Cortex of kidney (tissue), 1 donor: ENCODE measurements at places on chromosomes 2 and 18.

- no peak for DNase-seq
Observed at GRCh38 chr18:65788373-65788772, 37.6 kb downstream of the CDH7 start.

DNA sequence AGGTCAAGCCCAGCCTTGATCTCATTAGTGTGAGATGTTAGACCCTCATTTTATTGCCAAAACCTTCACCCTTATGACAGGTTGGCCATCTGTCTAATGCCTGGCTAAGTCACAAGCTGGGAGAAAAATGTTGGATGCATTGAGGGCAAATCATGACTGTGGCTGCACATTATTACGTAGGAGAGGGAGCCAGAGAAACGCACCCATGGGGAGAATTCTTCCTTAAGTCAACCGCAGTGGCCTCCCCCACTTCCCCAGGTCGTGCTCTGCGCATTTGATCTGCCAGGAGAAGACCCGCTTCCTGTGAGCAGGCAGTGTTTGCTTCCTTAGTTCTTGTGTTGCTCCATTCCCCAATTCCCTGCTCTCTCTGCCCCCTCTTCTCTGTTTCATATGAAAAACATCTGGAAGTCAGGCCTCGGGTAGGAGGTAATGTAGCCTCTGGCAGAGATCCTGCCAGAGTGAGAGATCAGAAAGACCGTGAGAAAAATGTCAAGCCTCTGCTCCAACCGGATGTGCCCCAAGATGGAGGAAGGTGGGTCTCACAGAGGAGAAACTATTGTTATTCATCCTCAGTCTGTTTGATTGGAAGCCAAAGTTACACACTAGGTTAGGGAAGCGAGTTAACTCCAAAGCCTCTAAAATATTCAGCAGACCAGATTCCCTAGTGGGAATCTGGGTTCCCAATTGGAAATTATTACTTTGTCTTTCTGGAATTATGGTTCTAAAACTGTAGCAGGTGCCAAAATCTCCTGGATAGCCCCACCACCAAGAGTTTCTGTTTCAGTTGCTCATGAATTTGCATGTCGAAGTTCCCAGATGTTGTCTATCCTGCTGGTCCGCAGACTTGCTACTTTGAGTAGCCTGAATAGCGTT lies 144.3 kb upstream of the PELI1 start:
- no peak for DNase-seq

DNA sequence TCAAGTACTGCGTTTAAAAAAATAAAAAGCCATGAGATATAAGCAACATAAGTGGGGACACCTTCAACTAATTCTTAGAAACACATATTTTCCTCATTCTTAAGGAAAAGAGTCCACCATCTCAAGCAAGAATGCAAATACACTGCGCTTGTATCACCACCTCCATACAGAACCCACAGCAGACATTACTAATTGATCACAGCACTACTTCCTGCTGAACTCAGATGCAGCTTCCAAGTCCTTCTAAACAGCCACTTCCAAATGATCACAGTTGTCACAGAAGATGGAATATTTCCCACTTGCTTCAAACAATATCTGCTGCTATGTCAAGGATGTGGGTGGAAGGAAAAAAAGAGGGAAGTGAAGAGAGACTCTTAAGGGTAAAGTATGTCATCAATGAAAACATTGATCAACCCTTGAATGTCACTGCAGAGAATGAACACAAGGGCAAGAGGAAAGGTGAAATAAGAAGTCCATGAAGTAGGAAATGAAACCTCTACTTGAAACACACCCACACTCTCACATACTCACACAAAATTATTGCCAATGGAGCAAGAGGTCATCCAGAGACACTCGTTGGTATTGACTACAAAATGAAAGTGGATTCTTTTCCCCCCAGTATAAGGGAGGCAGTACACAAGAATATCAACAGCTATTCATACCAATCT lies 22.1 kb downstream of the TGFA start:
- DNase-seq: no peak

- DNase-seq: no peak
Observed at GRCh38 chr18:51824746-51825145, 515.3 kb upstream of the DCC start.

DNA sequence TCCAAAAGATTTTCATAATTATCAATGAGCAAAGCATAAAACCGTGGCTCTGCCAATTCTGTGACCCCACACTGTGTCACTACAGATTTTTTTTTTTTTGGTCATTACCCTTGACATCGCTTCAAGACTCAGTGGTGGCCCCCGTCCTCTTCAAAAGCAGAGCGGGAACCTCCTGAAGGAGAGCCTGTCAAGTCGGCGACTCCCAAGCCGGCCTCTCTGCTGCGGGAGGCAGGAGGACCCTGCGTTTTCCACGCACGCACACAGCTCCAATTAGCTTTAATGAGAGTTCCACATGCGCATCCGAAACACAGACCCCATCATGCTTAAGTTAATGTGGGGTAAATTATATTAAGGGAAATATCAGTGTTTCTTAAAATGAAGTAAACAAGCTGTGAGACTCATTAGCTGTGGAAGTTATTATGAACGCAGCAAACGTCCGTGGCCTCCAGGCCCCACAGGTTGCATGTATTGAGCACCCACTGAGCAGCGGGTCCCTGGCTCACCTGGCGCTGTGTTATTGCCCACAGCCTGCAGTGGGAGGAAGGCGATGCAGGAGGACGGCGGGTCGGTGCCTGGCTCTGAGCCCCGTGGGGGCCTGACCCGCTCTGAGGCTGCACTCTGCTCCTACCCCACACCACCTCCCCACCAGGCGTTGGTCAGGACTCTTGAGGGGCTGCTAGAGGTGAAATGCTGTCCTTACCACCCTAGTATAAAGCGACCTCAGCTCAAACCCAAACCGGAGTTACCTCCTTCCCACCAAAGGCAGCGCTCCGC lies 181.0 kb upstream of the SALL3 start:
- no peak for DNase-seq

DNA sequence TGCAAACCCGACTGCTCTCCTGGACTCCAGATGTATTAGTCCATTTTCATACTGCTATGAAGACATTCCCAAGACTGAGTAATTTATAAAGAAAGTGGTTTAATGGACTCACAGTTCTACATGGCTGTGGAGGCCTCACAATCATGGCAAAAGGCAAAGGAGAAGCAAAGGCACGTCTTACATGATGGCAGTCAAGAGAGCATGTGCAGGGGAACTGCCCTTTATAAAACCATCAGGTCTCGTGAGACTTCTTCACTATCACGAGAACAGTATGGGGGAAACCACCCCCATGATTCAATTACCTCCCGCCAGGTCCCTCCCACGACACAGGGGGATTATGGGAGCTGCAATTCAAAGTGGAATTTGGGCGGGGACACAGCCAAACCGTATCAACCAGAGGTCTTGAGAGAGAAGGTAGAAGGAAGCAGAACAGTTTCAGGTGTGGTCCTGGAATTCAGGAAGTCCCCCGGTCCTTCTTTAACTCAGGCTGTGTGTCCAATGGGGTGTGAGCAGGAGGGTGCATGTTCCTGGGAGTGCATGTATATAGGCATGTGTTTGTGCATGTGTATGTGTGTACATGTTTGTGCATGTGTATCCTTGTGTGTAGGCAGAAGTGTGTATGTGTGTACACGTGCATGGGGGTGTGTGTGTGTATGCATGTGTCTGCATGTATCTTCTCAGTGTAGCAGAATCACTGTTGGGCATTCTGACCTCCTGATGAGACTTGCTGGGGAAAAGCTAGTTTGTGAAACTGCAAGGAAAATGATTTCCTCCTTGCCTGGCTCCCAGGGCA lies 46.2 kb downstream of the GREB1 start:
- no peak for DNase-seq

- no peak for DNase-seq
Observed at GRCh38 chr2:239216614-239217273, 184.1 kb downstream of the HDAC4 start.
